Kidney (tissue), 22 donors: ENCODE measurements at places on chromosomes 3 and 15. TPM values are rescaled to one million over a fixed set of nuclear protein-coding genes. Genes with fewer than 3 reads are reported as not detected.

Gene LAMB2
- 460 TPM for polyA plus RNA-seq

Gene EPHA3
- polyA plus RNA-seq = 0.19 TPM

Gene NT5DC2
- polyA plus RNA-seq = 75.7 TPM

Gene SMCO1
- polyA plus RNA-seq = not detected

Gene RASL12
- polyA plus RNA-seq = 6.7 TPM

Gene NANOGP8
- not detected for polyA plus RNA-seq
